ENCODE measurements at places on chromosomes 7 and 10.

DNA sequence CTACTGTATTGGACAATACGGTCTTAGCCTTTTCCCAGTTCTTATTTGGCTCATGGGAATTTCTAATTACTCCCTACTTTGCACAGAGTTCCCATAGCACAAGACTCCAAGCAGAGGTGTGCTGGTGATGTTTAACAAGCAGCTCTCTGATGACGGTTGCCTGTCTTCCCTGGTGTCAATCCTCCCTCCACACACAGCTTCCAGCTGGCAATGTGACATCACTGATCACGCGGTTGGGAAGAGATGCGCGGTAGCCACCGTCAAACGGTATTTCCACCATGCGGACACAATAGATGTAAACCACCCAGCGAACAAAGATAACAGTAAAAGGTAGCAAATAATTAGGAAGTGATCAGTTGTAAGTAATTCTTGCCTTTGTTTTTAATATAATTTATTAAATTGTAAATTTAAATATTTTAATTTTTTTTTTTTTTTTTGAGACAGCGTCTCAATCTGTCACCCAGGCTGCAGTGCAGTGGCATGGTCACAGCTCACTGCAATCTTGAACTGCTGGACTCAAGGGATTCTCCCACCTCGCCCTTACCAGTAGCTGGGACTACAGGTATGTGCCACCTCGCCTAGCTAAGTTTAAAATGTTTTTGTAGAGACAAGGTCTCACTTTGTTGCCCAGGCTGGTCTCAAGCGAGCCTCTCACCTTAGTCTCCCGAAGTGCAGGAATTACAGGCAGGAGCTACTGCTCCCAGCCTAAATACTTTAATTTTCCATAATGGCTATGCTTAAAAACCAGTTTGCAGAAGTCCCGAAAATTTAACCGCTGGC, 36.3 kb upstream of the IL15RA start:
- no peak for DNase-seq

DNA sequence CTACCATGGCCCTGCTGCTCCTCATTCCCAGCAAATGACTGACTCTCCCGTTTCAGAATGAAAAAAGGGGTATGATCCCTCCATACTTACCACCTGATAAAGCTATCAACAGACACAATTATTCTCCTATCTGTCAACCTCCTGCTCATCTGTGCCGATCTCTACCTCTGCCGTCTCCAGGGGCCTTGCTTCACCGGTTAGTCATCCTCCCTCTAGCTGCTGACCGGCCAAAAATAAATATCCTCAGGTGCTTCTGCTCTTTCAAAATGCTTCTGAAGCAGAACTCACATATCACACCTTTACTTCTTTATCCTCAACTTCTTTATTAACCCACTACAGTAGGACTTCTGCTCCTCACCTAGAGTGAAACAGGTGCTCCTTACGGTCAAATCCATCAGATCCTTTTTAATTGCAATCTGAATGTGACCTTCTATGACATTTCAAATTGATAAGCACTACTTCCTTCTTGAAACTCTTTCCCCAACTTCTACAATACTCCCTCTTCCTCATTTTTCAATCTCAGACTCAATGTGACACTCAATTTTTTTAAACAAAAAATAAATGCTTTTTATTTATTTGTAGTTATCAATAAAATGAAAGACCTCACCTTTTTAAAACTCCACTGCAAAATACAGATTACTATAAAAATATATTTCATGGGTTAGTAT, 63.2 kb downstream of the LMBR1 start:
- no peak for DNase-seq

DNA sequence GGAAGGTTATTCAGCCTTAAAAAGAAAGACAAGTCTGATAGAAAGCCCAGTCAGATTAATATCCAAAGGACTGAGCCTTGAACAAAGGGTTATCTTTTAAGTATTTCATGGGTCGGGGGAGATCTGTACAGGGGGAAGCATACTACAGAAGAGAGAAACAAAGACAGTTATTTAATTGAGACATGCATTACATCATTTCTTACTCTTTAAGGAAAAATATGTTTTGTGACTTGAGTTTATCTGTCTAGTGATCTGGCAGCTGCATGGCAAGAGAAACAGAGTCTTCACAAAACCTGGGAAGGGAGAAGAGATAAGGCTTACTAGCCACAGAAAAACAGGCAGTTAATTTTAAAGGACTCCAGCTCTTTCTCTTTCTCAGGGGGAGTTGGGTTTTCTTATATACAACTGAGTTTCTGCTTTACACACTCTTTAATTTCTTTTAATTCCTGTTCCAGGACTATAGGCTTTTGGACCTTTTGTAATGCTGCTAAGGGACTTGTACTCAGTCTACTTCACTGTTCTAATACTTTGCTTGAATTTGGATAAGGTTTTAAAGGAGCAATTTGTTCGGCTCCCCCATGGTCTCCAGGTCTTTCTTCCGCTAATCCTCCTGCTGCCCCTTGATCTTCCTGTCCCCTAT, 20.9 kb upstream of the CYP3A43 start:
- DNase-seq = no peak

- no peak for DNase-seq
Observed at GRCh38 chr10:129122846-129123245, 344.2 kb upstream of the MGMT start.

GRCh38 chr10:85946713-85947326, 419.8 kb downstream of the GRID1 start:
- no peak for DNase-seq

- DNase-seq = no peak
Observed at GRCh38 chr10:106107706-106108105, 1056.8 kb downstream of the SORCS1 start.

DNA sequence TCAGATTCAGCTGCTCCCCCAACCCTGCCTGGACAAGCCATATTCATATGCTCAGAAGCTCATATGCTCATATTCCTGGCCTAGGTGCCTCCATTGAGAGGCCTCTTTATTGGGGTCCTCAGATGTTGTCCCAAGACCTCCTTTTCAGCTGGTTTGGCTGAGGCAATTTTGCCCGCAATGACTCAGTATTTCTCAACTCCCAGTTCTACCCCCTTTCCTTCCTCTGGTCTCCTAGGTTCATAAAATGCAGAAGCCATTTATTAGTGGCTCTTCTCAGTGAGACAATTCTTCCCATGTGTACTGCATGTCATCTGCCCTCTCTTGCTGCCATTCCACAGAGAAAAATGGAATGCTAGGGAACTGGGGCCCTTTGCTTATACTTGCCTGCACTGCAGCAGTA, 110.7 kb downstream of the INHBA start:
- DNase-seq = no peak

DNA sequence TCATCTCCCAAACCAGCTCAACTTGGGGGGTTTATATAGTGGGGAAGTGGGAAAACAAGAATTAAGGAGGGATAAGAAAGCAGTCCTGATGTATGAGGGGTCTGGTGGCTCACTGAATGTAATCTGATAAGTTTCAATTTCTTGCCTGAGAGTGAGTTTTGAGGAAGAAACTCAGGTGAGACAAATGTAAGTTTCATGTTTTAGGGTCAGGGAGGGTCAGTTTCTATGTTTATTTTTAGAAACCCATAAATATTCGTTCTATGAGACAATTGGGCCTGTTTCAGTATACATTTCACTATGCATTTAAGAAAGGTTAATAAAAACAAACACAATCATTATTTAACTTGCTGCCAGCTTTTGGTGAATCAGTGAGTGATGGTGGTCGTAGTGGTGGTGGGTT, 128.0 kb upstream of the MBL2 start:
- DNase-seq = no peak

GRCh38 chr7:117946151-117946633, 73.0 kb upstream of the CTTNBP2 start:
- no peak for DNase-seq

- peak; percentile 63 for DNase-seq
Observed at GRCh38 chr7:23055582-23056178, 41.8 kb upstream of the HYCC1 start.

DNA sequence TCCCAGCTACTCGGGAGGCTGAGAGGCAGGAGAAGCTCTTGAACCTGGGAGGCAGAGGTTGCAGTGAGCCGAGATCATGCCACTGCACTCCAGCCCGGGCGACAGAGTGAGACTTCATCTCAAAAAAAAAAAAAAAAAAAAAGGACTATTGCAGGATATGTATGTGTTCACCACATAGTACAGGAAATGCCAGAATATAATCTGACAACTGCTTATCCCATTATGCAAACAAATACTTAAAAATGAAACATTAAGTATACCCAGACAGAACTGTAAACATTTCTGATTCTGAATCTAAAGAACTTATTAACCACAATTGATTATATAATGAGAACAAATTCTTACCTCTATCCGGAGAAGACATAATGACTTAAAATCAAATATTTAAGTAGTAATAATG, 18.7 kb downstream of the DKK1 start:
- DNase-seq = no peak

DNA sequence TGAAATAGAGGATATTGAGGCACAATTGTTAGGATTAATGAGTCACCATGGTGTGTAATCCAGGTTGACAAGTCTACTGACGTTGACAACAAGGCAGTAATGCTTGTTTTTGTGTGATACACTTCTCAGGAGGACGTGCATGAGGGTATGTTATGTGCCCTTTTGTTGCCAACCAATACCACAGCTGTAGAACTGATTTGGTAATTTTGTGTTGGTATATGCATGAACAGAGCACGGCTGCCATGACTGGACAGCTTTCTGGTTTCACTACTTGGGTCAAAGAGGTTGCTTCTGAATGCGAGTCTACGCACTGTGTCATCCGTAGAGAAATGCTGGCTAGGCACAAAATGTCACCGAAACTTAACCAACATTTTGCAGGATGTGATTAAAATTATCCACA, 32.9 kb downstream of the PHTF2 start:
- DNase-seq = no peak

DNA sequence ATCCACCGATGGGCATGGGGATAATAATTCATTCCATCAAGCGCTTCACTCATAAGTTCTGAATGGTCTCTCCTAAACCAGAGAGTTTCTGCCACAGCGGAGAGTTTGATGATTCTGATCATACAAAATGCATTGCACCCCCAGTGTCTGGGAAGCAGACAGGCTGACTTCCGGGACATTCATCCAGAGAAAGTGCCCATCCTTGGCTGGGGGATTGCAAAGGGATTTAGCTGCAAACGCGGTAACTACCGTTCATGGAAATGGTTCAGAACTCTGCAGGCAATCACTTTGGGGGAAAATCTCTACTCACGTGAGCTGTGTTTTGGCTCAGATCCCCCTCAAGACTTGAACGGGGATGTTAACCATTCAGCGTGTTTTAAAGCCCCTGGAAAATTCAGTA, 33.4 kb upstream of the CALN1 start:
- no peak for DNase-seq

DNA sequence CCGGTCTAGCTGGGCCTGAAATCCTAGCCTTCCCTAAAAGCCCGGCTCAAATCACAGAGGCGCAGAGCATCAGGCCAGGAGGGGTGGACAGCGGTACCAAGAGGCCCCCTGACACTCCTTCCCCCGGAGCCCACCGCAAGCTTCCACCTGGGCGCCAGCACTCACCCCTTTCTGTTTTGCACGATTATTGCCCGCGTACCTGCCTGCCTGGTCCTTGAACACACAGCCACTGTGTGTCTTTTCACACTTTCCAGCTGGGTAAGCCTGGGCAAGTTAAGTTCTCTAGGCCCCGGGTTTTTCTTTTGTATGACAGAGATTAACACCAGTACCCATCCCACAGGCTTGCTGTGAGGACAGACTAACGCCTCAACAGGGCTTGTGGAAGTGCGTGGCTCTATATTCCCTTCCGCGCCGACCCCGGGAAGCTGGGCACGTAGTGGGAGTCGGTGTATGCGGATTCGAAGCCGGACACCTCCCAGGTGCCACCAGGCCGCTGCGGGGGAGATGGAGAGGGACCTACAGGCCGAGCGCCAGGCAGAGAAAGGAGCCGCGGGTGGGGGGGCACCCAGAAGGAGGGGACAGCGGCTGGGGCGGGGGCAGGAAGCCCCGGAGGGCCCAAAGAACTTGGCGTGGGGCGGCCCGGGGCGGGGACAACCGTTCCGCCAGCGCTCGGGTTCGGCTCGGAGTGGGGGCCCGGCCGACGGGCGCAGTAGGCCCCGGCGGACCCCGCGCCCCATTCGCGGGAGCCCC, 792 bp downstream of the ZNF746 start:
- no peak for DNase-seq

GRCh38 chr10:108913300-108913699, 1010.0 kb downstream of the XPNPEP1 start:
- no peak for DNase-seq

DNA sequence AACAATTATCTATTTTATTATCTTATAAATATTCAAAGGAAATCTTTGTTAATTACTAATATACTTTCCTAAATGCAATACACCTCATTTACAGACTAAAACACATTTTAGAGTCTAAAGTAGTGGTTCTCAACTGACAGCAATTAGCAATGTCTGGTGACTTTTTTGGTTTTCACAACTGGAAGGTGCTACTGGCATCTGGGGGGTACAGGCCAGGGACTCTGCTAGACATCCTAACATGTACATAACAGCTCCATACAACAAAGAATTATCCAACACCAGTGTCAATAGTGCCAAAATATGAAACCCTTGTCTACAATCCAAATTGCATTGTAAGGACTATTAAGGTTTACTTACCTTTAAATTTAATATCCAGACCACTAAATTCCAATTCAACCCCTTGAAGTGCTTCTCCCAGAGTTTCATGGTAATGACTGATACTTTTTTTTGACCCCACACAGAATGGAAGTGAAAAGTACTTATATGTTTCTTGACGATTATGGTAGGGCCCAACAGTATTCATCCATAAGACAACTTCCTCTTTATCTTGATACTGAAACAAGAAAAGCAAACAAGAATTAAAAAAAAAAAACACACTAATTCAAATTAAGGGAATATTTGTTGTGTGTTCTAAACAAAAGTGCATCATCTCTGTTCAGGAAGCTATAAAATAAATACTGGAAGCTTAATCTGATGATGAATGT, 10.4 kb downstream of the TM9SF3 start:
- DNase-seq = no peak

GRCh38 chr10:51862149-51862548, 162.8 kb upstream of the CSTF2T start:
- no peak for DNase-seq

DNA sequence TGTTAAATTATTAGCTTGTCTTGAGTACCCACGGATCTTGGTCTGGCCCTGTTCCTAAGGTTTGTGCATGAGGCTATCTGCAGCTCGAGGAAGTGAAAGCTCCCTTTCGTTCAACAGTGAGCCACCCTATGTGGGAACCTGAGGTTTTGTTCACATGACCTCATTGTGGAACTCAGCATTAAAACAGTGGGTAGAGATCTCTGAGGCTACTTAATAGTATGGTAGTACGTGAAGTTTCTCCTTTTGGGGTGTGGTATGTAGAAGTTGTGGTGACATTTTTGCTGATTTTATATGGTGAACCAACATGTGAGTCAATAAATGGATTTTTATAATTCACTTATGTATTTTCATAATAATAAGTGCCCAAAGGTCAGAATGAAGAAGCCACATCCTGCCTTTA, 252.7 kb upstream of the FERD3L start:
- DNase-seq = no peak

- DNase-seq = no peak
Observed at GRCh38 chr7:16260236-16260728, 161.1 kb downstream of the CRPPA start.

All from NCI-H1417 treated with DMSO at 0.1 percent for 48 hours (cell line).